GM20000 (cell line): ENCODE measurements at places on chromosomes 12 and 14.

GRCh38 chr12:108120863-108121165 lies 8.3 kb upstream of the WSCD2 start:
- DNase-seq: no peak

DNA sequence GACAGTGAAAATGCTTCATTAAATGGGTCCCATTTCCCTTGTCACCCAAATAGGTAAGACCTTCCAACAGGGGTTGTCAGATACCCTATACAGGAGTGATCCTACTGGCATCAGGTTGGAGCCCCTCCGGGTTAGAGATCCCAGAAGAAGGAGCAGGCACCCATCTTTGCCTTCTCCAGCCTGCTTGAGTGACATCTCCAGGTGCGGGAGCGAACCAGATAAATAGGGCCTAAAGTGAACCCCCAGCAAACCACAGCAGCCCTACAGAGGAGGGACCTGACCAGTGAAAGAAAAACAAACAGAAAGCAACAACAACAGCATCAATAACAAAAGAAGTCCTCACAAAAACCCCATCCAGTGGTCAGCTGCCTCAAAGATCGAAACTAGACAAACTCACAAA lies 182.2 kb downstream of the SLC5A8 start:
- DNase-seq: no peak

GRCh38 chr14:74980398-74980730 lies 22.4 kb upstream of the EIF2B2 start:
- DNase-seq: no peak

DNA sequence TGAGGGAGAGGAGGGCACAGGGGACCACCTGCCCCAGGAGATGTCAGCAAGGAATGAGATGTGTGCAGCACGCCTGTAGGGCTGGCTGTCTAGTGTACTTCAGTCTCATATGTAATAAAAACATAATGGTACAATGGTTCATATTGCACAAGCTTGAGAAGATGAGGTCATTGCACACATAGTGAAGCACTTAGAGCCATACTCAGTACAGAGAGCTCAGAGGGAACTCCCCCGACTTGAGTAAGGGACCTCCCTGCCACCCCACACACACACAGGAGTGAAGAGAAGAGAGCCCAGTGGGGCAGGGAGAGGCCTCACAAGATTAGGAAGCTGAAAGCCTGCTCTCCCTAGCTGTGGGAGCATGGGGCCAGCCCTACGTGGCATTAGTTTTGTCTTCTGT lies 61.5 kb downstream of the SLC6A12 start:
- DNase-seq: no peak

DNA sequence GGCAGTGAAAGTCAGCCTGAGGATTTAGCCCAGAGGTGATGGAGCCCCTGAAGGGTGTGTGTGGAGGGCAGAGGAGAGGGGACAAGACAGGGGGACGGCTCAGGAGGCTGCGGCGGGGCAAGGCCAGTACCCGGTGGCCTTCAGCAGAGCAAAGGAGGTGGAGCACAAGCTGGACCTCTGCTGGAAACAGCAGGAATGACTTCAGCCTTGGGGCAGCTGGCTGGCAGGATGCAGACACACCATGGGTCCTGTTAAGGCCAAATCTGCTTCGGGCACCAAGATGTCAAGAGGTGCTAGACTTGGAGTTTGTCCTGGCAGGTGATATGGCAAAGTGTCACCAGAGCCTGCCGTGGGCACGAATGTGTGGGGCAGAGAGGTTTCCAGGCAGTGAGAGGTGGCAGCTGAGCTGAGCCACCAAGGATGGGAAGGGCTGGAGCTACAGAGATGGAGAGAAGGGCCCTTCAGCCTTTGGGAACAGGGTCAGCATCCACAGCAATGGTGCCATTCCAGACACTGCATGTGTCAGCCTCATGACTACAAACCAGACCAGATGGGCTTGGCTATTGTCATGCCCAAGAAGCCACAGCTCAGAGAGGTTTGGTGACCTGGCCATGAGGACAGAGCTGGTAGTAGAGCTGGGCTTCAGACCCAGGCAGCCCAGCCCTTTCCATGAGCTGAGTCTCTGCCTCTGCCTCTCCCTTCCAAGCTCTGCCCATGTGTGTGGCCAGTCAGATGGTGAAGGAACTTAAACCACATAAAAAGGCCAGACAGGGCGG lies 91.9 kb downstream of the LGMN start:
- DNase-seq: no peak

- DNase-seq: no peak
These were observed 18.1 kb upstream of the DUSP6 start for GRCh38 chr12:89370421-89370831.

DNA sequence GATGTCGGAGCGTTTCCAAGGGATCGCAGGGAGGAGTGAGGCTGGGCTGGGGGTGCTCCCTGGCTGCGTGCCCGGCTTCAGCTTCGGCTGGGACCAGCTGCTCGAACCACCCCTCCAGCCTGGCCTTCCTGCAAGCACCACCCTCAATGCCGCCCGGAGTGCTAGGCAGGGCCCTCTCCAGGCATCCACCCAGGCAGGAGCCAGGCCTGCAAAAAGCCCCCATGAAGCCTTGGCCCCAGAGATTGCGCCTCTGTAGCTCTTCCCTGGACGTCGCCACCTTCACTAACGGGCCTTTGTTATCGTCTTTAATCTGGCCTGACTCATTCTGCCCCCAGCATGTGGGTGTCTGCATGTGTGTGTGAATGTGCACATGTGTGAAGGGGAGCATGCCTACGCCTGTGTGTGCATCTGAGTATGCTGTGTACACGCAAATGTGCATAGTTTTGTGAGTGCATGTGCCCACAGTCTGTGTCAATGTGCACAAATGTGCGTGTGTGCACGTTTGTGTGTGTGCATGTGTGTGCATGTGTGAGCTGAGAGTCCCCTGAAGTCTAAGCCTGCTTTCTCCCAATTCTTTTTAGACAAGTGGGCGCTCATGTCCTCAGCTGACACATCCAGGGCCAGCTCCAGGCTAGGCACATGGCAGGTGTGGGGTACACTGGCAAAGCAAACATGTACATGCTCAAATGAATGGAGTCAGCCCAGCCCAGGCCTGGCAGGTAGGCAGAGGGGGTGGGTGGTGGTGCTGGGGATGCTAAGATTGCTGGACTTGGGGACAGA lies 195.4 kb upstream of the C14orf180 start:
- no peak for DNase-seq

DNA sequence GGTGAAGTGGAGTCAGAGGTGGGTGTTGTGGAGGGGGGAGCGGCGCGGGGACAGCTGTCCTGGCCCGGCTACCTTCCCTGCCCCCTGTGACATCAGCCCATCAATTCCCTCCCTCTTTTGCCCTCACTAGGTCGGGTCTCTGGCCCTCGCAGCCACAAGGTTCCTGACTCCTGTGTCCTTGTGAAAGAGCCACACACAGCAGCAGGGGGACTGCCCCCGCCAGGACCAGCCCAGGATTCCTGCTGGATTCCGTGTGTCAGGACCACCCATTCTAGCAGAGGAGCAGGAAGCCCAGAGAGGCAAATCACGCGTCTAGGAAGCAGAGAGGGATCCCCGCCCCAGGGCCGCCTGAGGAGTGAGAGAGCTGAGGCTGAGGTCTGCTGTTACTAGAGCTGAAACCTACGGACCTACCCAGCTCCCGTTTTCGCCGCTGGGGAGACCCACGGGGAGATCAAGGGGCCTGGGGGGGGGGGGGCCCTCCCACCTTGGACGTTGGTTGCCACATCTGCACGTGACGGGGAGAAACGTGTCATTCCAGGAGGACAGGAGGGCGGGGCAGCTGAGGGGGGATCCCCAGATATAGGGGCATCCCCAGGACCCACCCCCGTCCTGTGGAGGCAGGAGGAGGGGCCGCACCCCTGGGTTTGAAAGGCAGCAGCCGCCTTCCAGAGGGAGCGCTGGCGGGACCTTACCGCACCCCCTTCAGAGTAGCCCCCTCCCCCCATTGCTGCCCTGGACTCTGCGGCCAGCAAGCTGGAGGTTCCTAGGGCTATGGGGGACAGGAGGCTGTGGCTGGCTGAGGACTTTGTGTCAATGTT lies 12.5 kb upstream of the INF2 start:
- DNase-seq: peak; percentile 74

DNA sequence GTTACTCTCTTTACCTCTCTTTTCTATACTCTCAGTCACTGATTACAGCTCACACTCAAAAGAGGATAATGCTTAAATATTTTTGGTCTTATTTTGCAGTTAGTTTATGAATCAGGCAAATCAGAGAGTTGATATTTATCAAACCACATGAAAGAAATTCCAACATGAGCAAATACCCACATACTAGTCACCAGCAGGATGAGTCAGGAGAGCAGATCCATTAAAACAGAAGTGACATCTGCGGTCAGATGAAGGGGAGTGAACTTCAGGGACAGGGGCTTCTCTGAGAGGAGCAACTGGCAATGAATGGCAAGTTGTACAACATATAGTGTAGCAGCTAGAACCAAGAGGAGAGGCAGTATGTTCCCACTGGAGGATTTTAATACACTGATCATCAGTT lies 258.7 kb downstream of the SYT10 start:
- no peak for DNase-seq

GRCh38 chr14:103870891-103871595 lies 23.7 kb upstream of the PPP1R13B start:
- DNase-seq: no peak

- peak; percentile 64 for DNase-seq
These were observed 28.6 kb downstream of the TMEM30B start for GRCh38 chr14:61252369-61253063.

- DNase-seq: no peak
These were observed 21.5 kb upstream of the FAM181A start for GRCh38 chr14:93905623-93906022.

GRCh38 chr14:26905229-26905628 lies 307.4 kb upstream of the NOVA1 start:
- DNase-seq: no peak

DNA sequence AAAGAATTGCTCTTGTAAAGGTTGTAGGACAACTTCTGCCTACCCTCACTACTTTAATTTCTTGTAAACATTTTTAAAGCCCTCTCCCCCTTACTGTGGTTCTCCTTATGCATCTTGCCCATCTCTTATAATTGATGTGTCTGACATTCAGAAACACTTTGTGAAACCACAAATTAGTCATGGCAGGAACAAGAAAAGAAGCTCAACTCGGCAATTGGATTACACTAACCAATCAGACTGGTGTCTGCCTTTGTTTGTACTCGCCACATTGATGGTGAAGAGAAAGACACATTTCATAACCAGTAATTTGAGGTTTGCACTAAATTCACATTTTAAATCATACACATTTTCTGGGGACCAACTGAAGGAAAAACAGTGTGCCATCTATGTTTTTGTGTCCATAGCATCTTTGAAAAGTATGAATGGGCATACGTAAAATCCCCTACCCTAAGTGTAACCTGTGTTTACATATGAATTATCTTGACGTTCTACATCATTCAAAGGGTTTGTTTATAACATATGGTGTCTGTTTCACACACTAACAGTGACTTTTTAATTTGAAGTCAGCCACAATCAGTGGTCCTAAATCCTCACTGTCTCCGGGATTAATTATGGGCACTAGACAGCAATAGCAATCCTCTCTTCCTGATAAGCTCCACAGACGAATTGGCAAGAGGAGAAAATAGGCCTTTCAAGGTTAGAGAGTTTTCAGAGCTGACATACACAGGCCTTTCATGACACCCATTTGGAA lies 49.9 kb downstream of the OTX2 start:
- DNase-seq: no peak

GRCh38 chr14:102779574-102780315 lies 2.5 kb downstream of the TRAF3 start:
- DNase-seq: no peak

DNA sequence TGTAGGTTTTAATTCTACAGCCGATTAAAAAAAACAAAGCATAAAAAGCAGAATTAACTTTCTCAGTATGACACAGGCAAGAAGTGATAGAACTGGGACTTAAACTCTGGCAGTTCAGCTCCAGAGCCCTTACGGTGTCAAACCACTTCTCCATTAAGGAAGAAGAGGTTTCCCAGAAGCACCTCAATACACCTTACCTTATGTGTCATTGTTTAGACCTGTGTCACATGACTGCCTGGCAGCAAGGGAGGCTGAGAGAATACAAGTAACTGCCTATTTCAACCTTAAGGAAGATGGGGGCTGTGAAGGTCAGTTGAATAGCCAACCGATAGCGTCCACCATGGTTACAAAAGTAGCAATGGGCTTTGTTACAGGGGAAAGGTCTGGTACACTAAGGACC lies 54.6 kb upstream of the ARHGAP5 start:
- no peak for DNase-seq

GRCh38 chr12:99045158-99045557 lies 400.1 kb downstream of the APAF1 start:
- no peak for DNase-seq

DNA sequence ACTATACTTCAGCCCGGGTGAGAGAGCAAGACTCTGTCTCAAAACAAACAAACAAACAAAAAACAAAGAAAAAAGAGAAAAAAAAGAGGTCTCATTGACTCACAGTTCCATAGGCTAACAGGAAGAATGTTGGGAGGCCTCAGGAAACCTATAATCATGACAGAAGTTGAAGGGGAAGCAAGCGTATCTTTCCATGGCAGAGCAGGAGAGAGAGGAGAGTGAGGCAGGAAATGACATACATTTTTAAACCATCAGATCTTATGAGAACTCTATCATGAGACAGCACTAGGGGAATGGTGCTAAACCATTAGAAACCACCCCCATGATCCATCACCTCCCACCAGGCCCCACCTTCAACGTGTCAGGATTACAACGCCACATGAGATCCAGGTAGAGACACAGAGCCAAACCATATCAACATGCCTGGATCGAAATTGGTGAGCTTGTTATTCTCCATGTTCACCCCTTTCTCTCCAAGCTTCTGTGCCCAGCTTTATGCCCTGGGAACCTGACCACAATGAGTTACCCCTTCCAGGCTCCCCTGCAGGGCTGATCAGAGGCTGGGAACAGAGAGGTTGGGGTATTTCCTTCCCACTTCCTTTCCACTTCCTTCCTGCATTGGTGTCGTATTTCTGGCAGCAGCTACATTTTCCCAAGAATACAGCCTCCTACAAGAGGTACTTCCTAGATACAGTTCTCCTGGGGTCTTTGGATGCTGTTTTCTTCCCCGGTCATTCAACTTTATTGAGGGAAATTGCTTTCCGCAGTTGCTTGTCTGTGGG lies 219.3 kb upstream of the FLRT2 start:
- DNase-seq: no peak

DNA sequence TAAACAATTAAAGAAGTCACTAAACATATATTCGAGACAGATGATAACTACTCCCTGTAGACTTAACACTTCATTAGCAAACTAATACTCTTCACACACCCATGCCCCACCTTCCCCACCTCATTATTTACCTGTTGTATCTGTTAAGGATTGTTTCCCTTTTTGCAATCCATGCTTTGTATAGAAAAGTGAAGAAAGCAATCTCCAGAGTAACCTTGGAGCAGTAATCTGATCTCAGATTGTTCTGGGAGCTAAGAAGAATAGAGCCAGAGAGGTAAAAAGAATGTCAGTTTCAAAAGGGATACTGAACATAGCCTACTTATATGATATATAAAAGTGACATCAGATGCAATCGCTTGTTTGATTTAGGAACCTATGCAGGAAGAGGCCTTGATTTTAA lies 37.4 kb downstream of the PLEKHA5 start:
- no peak for DNase-seq

GRCh38 chr12:74250891-74251290 lies 286.7 kb upstream of the ATXN7L3B start:
- DNase-seq: no peak
